Germinal center (tissue), 1 donor: ENCODE measurements at places on chromosomes 13 and 19.

GRCh38 chr19:58154287-58154678, 3.7 kb upstream of the ZNF329 start:
- no peak for DNase-seq

DNA sequence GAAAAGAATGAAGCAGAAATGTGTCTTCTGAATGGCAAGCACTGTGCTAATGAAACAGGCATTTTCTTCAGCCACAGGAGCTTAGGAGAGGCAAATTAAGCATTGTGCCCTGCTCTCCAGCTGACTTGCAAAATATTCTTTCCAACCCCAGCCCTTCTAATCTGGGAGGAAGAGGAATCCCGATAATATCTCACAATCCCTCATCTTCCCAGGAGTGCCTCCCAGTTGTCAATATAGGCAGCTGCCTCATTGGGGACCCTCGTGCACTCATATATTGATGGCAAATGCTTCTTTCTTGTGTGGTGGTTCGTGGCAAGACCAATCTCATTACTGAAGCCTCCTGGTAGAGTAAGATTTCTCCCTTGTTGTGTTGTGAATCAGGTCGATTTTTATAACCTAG, 299.0 kb downstream of the COG6 start:
- no peak for DNase-seq

DNA sequence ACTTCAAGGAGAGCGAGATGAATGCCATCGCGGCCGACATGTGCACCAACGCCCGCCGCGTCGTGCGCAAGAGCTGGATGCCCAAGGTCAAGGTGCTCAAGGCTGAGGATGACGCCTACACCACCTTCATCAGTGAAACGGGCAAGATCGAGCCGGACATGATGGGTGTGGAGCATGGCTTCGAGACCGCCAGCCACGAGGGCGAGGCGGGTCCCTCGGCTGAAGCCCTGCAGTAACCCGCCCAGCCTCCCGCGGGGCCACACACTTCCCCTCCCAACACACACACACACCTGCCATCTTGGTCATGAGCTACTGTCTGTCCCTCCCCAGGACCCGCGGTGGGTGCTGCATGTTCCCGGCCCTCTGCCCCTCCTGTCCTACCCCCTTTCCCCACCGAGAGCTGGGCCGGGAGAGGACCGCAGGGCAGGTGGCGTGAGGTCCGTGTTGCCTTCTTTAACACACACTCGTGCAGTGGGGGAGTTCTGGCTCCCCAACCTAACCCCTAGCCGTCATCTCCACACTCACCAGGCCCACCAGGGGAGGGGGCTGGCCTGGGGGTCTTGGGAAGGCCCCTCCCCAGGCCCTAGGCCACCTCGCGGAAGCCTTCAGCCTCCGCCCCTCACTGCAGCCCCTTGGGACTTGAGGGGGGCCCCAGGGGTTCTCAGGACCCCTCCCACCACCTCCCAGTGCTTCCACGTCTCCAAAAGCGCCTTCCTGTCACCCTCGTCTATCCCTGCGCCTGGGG, 11.8 kb downstream of the STX10 start:
- no peak for DNase-seq

DNA sequence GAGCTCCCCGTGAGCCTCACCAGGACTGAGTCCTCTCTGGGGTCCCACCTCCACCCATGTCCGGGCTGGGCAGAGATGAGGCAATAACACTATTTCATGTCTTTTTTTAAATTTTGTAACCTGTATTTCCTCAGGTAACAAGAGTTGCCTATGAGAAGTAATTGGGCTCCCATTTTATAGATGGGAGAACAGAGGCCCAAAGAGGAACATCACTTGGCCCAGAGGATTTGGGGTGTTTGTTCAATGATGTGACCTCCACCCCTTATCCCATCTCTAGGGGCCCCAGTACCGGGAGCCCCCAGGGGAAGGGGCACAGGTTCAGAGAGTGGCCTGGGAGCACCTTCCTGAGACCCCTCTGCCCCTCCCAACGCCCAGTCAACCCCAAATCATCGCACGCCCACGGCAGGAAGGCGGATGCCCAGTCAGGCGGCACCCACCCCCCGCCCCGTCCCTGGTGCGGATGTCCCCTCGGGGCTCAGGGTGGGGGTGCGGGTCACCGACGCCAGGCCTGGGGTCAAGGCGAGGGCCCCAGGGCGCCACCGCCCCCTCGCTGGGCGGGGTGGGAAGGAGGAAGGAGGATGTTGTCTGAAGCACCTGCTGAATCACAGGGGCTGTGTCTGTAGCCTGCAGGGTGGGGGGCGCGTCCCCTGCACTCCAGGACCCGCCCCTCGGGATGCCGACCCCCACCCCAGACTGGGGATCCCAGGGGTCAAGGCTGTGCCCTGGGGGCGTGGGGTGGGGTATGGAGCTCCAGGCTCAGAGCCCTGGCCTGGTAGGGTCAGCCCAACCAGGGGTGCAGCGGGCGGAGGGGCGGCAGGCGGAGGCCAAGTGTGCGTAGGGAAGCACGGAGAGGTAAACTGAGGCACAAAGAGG, 9.0 kb upstream of the CIRBP start:
- DNase-seq: no peak

DNA sequence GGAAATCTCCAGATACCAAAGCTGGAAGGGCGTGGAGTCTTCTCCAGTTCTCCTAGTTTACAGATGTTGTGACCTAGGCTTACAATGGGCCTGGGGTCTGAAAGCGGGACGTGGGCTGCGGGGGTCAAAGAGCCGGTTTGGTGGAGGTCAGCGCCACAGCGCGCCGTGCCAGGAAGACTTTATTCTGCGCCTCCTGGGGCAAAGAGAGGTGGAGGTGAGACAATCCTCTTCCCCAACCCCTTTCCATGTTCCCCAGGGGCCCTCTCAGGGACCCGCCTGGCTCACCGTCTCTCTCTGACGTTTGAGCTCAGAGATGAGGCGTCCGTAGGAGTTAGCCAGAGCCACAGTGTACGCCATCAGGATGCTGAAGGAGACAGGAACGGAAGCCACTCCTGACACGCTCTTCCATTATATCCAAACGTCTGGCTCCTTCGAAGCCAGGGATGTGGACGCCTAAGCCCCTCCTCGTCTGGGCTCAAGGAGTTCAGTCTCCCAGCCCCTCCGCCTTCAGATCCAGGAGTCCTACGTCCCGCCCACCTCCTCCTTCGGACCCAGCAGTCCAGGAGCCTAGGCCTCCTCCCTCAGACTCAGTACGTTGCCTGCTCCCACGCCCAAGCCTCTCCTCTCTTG, 776 bp upstream of the LENG1 start:
- DNase-seq: no peak

- no peak for DNase-seq
These were observed 49.9 kb downstream of the SLC7A9 start for GRCh38 chr19:32819419-32820400.

GRCh38 chr13:69903081-69903480, 204.5 kb upstream of the ATXN8OS start:
- no peak for DNase-seq

DNA sequence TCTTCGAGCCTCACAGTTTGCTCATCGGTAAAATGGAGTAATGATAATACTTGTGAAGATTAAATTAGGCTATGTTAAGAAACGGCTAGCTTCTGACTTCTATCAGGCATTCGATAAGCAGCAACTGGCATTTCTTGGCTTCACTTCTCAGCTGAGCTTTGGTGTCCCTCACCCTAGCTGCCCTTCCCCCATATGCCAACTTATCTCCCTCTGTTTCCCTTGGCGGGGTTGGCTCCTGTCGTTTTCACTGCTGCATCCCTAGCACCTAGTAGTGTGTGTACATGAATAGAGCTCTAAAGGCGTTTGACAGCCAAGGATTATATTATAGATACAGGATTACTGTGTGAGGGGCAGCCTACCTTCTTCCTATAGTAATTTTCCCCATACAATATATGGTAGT, 97.5 kb downstream of the TNFSF11 start:
- DNase-seq: no peak

GRCh38 chr19:17743874-17744580, 7.2 kb upstream of the FCHO1 start:
- DNase-seq: no peak

- no peak for DNase-seq
These were observed 18.4 kb downstream of the LTBP4 start for GRCh38 chr19:40619333-40620160.

DNA sequence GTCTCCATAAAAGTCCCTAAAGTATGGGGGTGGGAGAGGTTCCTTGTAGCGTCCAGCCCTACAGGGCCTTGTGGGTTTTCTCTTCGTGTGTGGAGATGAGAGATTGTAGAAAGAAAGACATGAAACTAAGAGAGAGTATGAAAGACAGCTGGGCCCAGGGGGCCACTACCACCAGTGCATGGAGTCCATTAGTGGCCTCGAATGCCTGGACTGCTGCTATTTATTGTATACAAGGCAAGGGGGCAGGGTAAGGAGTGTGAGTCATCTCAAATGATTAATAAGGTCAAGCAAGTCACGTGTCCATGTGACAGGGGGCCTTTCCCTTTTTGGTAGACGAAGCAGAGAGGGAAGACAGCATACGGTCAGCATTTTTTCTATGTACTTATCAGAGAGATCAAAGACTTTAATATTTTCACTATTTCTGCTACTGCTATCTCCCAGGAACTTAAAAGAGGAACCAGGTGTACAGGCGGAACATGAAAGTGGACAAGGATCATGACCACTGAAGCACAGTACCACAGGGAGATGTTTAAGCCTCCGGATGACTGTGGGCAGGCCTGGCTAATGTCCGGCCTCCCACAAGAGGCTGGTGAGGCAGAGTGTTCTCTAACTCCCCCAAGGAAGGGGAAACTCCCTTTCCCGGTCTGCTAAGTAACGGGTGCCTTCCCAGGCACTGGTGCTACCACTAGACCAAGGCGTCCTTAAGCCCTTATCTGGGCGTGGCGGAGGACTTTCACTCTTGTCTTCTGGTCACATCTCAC, 25.5 kb downstream of the FGF21 start:
- DNase-seq: no peak

- peak; percentile 10 for DNase-seq
These were observed 412 bp downstream of the ZNF528 start for GRCh38 chr19:52398081-52398441.

- peak; percentile 88 for DNase-seq
These were observed 4.7 kb upstream of the PRMT1 start for GRCh38 chr19:49672131-49672919.

DNA sequence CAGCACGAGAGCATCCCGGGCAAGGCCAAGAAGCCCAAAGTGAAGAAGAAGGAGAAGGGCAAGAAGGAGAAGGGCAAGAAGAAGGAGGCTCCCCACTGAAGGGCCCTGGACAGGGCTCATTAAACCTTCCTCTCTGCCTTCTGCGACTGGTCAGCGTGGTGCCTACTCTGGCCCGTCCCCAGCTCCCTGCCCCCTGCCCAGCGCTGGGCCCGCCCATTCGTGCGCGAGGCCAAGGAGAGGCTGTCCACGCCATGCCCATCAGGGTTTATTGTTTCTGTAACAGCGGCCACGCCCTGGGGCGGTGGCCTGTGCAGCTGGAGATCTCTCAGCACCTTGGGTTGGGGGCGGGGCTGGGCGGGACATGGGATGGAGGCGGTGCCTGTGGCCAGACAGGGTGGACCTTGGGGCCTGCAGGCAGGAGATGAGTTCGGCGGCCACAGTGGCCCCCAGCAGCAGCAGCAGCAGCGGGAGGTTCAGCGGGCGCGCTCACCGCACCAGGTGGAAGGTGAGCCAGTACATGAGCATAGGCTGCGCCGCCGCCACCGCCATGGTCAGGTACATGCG, 897 bp downstream of the C19orf33 start:
- DNase-seq: no peak

GRCh38 chr13:95540888-95541287, 11.6 kb upstream of the CLDN10 start:
- DNase-seq: no peak

GRCh38 chr19:28289295-28290063, 923.5 kb downstream of the UQCRFS1 start:
- no peak for DNase-seq

DNA sequence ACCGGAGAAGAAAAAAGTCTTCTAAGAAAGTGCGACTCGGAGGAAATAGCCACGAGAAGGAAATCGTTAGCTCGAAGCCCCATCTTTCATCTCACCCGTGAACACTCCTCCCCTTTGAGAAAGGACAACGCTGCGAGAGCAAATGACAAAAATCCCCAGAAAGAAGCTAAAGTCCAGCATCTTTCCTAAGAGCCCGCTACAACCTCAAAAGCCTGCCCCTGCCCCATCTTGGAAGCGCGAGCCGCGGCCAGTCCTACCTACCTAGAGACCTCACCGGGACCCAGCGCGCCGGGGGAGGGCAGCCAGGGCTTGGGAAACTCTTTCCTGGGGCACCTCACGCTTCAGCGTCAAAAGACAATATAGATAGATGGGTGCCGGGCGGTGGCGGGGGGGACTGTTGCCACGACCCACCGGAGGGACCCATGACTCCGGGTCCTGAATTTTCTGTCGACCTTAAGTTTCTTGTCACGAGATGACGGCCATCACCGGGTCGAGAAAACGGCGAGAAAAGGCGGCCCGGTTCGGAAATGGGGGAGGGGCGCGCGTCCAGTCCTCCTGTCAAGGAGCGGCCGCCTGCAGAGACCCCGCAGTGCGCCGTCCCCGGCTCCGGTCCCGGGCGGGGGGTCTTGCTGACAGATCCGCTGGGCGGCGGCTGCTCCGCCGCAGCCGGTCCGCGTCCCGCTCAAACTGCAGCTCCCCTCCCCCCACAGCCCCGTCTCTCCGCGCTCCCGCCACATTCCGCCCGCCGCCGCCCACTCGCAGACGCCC, 65.9 kb downstream of the KCNRG start:
- DNase-seq: peak; percentile 38

DNA sequence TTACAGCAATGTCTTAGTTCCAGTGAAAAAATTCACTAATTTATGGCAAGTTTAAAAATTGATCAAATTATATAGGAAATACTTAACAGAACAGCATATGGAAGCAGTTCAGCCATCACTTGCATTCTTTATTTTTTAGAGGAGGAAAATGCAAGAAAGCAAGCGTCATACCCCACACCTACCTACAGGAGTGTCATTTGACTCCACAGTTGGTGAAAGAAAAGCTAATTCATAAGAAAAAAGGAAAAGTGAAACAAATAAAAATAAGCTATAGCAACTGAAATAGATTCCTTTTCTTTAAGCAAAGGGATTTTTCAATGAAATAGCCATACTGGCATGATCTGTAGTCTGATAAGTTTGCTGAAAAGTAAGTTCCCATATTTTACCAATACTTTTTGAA, 111.0 kb downstream of the DOCK9 start:
- no peak for DNase-seq

- DNase-seq: no peak
These were observed 7.2 kb downstream of the DNAJC15 start for GRCh38 chr13:43030548-43030947.

- no peak for DNase-seq
These were observed 4.8 kb downstream of the ZBTB7A start for GRCh38 chr19:4061683-4062418.

DNA sequence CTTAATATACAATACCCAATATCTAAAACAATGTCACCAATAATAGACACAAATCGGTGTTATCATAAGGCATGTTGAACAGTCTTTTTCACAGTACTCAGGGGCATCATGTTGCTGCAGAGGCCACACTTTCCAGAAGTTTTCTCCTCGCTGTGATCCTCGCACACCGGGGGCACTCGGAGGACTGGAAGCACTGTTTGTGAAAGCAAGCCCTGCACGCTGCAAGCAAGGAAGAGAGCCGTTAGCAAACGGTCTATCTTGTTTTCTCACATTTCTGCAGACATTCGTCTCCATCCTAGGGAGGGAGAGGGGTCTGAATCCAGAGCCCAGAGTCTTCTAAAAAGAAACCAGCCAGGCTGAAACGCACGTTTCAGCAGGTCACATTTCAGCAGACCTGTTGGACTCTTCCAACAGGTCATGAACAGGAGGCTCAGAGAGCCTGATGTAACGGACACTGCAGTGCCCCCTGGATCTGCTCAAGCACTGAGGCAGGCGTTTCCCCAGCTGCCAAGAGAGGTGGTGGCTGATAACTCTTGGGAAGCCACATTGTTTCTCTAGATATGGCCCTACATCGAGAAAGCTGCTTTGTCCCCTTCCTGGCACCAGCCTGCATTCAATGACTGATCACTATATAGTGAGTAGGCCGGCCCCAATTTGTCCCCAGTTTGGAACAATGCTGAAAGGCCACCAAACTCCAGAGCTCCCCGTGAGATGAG, 43.6 kb downstream of the RUBCNL start:
- DNase-seq: no peak
